ENCODE measurements at places on chromosomes 1 and 21.

DNA sequence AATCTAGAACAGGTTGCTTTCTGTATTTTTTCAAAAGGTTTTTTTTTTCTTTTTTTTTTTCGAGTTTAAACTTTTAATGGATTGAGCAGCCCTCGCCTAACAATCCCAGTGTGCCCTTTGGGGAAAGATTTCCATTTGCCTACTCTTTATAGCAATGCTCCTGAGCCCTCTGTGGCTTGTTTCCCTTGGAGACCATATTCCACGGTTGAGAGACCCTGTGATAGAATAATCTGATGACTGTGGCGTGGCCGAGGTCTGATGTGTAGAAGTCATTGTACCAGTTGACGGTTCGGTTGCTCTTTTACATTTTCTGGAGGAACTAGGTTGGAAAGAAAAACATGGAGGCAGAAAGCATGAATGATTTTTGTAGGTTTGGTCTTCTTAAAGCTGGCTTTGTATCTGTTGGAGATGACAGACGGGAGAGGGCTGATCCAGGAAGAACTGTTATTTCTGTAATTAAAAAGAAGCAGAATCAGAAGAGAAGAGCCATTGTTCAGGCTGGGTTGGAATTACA lies 305.7 kb upstream of the NRIP1 start:
- DNase-seq, result no peak

DNA sequence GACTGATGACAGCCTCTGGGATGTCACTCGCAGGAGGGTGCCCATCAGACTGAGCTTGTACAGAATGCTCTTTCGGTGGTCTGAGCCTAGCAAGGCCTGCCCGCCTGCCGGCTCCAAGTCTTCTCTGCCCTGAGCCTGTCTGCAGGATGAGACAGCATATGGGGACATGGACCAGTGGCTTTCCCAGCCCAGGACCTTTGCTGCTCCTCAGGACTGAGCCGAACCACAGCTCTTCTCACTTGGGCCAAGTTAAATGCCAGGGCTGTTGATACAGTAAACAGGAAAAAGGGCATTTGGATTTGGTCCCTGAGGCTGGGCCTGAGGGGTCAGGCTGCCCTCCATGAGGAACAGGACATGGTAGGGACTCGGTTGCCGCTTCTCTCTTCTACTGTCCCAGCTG lies 64.3 kb upstream of the EPS8L3 start:
- DNase-seq, result no peak

GRCh38 chr1:20399606-20400180 lies 86.3 kb downstream of the CAMK2N1 start:
- DNase-seq, result no peak

DNA sequence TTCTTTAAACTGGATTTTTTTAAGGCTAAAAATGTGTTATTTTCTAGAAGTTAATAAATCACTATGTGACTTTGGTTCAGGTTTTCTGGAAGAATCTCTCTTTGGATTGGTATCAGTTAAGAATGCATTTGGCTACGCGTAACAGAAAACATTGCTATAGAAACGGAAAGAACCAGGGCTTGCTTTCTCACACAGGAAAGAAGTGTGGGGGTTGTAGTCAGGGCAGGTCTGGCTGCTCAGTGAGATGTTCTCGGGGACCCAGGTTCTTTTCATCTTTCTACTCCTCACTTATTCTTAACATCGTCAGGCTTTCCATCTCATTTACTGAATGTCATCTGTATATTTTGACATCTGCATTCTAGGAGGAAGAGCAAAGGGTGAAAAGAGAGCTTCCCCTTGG lies 191.4 kb downstream of the ZBTB18 start:
- DNase-seq, result no peak

DNA sequence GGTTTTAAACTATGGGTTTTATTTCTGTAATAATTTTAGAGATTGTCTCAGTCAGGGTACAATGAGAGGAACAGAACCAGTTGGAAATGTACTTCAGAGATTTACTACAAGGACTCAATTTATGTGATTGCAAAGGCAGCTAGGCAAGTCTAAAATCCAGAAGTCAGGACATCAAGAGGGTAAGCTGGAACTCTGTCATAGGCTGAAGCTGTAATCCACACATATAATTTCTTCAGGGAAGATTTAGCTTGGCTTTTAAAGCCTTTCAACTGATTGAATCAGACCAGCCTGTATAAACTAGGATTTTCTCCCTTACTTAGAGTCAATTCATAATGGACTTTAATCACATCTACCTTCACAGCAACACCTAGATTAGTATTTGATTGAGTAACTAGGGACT lies 24.3 kb upstream of the LELP1 start:
- no peak for DNase-seq
